Activated naive CD4-positive, alpha-beta T cell (primary cell): ENCODE measurements at places on chromosomes 6 and 20.

DNA sequence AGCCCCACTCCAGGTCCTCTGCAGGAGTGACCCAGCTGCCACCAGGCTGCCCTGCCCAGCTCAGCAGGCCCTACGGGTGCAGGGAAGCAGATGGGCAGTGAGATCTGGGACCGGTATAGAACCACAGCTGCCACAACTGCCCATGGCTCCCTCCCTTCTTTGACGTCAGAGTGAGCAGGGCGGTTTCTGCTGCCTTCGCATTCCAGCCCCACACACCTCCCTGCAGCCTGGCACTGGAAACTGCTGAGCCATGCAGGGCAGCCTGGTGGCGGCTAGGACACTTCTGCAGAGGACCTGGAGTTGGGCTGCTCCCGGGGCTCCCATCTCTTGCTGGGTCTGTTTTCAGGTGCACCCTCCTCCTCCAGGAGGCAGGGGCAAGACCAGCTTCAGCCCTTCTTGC lies 101.6 kb upstream of the CD93 start:
- no peak for DNase-seq

- no peak for DNase-seq
Measured at GRCh38 chr20:9493803-9494202, 20.6 kb upstream of the LAMP5 start.

GRCh38 chr6:41054511-41054910 lies 1.5 kb downstream of the APOBEC2 start:
- DNase-seq = no peak

- no peak for DNase-seq
Measured at GRCh38 chr6:101826678-101827077, 433.2 kb downstream of the GRIK2 start.

GRCh38 chr6:127952831-127953230 lies 52.0 kb upstream of the THEMIS start:
- DNase-seq = no peak

DNA sequence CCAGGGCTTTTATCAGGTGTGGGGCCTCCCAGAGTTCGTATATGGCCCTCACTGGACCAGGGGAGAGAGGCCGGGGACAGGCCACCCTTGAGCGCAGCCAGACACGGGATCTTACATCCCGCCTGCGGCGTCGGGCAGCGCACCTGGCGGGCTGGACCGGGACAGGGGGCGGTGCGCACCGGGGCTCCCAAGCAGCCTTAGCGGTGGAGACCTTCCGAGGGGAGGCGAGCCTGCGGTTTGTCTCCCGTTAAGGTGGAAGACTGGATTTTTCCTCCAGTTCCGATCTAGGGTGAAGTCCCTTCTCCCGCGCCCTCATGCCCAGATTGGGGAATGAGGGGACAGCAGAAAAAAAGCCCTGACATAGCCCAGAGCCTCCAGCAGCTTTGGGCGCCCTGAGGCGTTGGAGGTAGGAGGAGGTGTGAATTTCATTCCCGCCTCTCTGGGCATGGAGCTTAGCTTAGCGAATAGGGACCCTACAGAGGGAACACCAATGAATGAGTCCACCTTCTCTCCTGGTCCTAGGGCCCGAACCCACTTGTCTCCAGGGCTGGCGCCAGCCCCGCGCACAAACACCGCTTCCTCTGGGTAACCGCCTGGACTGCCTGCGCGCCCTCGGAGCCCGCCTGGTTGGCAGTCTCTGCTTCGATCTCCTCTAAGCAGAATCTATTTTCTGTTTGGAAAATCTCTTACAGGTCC lies 6.7 kb upstream of the LAMP5 start:
- DNase-seq = no peak

DNA sequence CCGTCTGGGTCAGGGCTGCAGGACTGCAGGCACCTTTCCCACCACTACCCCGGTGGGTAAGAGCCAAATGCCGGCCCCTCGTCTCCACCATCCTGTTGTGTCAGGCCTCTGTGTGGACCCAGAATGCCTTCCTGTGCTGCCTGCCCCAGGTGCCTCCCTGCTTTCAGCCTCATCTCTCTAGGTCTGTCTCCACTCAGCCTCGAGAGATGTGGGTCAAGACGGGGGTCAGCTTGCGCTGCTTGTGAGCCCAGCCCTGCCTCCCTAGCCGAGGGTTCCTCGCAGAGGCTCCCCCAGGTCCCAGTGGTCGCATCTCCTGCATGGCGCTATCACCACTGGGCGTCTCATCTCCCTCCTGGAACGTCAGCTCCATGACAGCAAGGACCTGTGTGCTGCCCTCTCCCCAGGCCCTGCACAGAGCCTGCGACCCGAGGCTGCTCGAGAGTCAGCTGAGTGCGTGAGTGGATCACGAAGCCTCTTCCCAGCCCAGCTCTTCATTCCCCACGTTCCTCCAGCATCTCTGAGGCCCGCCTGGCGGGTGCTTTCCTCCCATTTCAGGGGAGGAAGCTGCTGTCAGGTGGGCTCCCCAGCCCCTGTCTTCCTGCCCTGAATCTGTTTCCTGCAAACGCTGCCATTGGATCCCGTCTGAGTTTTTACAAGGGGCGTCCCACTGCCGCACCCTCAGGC lies 38.7 kb upstream of the ZBP1 start:
- no peak for DNase-seq

DNA sequence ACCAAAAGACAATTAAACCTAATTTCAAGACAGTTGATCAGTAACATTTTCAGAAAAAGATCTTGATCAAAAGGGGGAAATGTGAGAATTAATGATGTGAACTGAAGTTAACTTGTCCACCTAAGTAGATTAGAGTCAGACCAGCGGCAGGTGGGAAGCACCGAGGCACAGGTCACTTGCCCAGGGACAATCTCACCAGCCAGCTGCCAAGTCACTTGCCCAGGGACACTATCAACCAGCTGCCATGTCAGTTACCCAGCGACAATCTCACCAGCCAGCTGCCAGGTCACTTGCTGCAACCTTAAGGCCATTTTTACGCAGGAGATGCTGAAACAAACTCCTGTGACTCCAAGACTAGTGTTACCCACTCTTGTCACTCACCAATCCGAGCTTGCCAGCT lies 187.6 kb upstream of the THBS2 start:
- DNase-seq = no peak

DNA sequence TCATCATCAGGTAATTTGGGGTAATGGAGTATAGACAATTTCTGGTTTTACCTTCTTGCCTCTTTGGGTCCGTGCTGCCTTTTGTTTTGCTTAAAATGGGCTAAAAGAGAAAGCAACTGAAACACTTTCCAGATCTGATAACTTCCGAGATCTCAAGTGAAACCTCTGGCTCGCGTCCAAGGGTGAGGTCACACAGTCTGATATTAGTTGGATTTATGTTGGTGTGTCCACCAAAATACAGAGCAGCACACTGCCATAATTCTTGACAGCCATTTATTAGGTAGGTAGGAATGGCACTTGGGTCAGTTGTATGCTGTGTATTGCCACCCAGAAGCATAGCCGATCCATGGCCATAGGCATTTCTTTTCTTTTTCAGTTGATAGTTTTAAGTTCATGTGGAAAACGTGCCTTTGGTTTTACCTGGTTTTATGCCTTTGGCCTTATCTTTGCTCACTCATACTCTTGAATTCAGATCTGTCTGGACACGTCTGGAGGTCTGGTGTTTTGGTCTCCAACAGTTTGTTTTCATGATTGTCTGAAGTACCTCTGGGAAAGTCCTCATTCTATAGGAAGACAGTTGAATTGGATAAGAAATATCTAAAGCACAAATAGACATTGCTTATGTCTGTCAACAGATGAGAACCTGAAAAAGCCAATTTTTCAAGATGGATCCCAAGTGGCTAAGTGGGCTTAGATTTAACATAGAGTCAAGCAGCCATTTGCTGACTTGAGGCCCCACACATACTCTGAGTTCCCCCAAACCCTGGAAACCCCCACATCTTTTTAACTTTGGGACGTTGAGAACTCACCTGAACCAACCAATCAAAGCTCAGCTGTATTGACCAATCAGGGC lies 320.8 kb downstream of the SOX4 start:
- peak; percentile 2 for DNase-seq

DNA sequence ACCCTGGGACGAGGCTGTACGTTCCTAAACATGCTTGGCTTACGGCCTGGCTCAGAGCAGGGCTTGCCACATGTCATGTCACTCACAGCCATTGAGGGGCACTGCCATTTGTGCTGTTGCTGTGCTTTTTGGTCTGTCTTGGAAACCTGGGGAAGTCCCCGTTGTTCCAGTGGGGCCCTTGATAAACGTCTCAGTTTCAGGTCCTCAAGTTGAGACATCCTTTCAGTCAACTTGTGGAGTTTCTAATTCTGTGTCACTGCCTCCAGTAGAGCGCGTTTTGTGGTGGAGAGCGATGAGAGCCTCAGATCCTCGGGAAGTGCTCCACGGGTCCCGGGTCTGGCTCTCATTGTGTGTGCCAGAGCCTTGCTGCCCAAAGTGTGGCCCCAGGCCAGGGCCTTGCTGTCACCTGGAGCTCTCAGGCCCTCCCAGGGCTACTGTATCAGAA lies 43.0 kb upstream of the CCR6 start:
- no peak for DNase-seq

DNA sequence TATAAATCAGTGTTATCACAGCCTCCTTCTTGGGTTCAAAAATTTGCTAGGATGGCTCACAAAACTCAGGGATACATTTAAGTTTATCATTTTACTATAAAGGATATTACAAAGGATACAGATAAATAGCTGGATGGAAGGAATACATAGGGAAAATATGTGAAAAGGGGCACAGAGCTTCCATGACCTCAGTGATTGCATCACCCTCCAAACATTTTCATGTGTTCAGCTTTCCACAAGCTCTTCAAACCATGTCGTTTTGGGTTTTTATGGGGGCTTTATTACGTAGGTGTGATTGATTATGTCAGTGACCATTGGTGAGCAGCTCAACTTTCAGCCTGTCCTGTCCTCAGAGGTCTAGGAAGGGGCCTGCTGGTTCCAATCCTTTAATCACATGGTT lies 68.0 kb downstream of the CYB5R4 start:
- DNase-seq = no peak

DNA sequence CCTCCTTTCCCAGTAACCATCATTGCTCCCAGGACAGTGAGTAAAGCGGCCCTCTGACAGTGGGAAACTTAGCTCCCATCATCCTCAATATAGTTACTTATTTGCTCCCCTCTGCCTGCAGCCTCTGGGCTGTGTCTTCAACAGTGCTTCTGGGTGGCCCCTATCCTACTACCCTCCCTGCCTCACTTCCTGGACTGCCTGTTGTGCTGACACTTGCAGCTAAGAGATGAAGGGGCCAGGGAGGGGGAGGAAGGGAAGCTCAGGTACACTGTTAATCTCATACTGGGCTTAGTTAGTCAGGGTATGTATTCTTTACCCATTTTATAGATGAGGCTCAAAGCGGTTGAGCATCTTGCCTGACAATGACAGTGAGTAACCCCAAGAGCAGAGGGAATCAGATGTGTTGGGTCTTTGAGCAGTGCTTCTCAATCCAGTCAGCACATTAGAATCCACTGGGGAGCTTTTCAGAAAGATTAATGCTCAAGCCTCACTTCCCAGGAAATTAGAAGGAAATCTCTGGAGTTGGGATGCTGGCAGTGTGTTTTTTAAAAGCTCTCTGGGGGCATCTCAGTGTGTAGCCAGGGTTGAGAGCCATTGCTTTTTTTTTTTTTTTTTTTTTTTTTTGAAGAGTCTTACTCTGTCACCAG lies 27.1 kb upstream of the KCNK5 start:
- DNase-seq = no peak
